ENCODE measurements at places on chromosomes 7 and 10.

- DNase-seq: peak; percentile 44
These were observed 11.8 kb upstream of the DRGX start for GRCh38 chr10:49407552-49408137.

DNA sequence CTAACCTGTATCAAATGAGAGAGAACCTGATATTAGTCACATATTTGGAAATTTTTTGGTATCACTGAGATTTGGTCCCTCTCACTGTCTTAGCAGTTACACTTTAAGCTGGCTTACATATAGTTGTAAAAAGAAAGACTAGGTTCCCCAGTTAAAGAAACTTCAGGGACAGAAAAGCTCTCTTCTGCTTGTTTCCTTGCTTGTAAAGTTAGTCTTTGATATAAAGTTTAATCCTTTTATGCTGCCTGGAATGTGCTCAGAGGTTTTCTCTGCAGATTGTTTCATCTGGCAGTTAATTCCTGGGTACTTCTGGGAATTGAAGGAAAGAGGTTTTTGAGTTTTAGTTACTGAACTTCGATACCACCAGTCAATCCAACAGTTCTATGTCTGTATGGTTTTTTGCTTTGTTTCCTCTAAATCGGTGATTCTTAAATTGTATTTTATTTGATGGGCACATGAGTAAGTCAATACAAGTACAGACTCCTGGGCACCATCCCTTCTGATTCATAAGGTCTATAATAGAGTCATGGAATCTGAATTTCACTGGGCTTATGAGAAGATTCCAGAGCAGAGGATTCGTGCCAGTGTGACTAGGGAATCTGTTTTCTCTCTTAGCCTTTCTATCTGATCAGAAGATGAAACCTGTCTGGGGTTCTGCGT, 1080.9 kb upstream of the C7orf33 start:
- peak; percentile 22 for DNase-seq

DNA sequence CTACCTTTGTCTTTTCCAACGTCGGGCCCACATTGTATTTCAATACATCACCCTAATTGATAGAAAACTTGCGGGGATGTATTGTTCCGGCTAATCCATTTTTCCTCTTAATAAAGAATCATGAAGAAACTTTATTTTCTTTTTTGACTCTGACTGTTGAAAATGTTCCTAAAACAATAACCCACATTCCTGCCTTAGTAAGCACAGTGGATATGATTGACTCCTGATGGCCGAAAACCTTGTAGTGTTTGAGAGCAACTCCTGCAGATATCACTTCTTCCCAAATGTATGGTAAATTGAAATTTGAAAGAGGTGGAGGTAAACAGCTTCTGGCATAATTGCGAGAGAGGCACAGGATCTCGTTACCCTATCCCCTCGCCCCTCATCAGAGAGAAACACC, 65.7 kb downstream of the BICC1 start:
- DNase-seq: no peak

GRCh38 chr7:155071916-155072571, 1.9 kb downstream of the HTR5A start:
- no peak for DNase-seq

GRCh38 chr7:121957626-121958025, 84.7 kb downstream of the PTPRZ1 start:
- DNase-seq: no peak

DNA sequence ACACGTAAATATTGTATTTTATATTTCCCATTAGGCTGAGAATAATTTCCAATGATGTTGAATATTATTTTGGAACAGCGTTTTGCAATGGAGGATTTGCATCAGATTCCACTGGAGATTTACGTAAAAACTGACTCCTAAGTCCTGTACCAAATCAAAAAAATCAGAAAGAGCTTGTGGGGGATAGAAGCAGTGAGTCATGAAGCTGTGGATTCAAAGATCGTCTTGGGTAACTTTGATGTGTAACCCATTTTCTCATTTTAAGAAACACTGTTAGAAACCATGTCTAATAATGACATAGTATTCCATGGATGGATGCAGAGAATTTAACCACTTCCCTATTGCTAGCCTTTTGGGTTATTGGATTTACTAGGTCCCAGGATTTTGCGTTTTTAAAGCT, 158.6 kb downstream of the INHBA start:
- no peak for DNase-seq

- no peak for DNase-seq
These were observed 138.0 kb downstream of the PTPN20 start for GRCh38 chr10:47049056-47049851.

DNA sequence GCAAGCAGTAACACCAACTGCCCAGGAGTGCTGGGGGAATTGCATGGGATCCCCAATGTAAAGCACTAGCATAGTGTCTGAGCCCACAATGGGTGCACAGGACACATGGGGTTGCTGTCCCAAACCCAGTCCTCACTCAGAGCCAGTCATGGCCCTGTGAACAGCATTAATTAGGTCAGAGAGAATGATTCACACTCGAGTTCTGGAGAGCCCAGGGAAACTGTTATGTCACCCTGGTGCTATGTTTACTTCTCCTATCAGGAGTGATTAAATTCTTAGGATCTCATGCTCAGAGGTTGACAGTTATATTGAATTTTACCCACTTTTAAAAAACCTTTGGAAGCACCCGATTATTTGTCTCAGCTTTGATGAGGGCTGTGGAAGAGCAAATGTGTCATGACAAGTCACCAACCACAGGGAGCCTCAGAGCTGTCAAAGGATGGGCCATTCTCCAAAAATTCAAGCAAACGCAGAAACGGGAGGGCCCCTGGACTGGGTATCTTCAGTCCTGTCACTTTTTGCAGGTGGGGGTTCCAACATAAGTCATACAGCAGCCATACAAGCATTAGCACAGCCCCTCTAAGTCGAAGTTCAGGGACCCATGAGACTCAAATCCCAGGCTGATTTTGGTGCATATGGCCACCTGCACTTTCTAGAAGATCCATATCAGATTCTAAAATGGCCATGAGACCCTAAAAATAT, 1.3 kb upstream of the RASSF4 start:
- peak; percentile 70 for DNase-seq

GRCh38 chr7:152594801-152595200, 81.1 kb downstream of the XRCC2 start:
- no peak for DNase-seq

- no peak for DNase-seq
These were observed 36.6 kb downstream of the AP3M1 start for GRCh38 chr10:74114041-74114448.

DNA sequence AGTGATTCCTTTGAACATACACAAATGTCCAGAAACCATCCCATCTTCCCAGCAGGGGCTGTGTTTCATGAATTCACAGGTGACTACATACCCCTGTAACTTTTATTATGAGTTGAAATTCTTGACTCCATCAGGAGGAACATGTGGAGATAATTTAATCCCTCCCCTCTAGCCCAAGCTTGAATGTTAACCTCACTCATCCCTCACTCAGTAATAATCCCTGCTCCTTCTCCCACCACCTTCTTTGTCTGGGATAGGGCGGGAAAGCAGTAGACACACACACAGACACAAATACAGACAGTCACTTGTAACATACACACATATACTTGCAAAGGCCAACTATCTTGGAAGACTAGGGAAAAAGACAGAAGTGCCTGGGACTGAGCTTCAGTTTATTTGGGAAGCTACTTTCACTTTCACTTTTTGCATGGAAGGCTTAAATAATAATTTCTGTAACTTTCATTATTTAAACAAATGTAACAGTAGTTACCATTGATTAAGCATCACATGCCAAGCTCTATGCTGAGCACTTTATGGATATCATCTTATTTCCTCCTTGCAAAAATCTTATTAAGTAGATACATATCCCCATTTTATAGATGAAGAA, 7.3 kb downstream of the AASS start:
- peak; percentile 15 for DNase-seq

DNA sequence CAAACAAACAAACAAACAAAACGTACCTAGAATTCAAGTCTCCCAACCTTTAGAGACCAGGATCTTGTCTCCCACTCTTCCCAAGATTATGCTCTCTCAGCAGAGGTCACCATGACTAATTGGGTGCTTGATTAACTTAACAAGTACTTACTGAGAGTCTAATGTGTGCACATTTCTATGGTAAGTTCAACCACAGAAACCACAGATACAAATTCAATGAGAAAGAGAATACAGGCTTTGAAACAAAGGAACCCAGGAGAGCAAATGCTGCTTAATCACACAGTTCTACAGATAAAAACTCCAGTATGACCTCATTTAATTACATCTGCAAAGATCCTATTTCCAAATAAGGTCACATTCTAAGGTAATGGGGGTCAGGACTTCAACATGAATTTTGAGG, 142.8 kb downstream of the DNAJC1 start:
- DNase-seq: peak; percentile 36

DNA sequence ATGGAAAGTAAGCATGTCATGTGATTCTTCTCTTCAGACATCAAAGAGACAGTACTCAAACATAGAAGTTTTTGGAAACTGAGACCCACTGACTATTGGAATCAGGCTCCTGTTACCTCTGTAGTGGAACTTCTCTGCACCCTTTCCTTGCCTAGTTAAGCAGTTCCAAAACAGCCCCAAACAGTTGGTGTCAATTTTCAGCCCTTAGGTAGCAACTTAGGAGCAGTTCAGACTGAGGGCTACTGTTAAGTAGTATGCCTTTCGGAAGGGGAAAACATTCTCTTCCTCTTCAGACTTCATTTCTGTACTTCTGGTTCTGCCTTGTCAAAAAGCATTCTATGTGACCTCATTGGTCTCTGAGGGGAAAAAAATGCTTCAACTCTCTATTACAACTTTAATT, 85.7 kb downstream of the ZNF277 start:
- no peak for DNase-seq

- DNase-seq: peak; percentile 11
These were observed 1.1 kb downstream of the TMEM273 start for GRCh38 chr10:49187044-49187484.

GRCh38 chr10:370449-370825, 235.2 kb downstream of the ZMYND11 start:
- DNase-seq: no peak

GRCh38 chr10:49282879-49283341, 16.1 kb upstream of the C10orf71 start:
- no peak for DNase-seq

GRCh38 chr7:151968357-151968756, 12.1 kb downstream of the GALNTL5 start:
- DNase-seq: no peak

DNA sequence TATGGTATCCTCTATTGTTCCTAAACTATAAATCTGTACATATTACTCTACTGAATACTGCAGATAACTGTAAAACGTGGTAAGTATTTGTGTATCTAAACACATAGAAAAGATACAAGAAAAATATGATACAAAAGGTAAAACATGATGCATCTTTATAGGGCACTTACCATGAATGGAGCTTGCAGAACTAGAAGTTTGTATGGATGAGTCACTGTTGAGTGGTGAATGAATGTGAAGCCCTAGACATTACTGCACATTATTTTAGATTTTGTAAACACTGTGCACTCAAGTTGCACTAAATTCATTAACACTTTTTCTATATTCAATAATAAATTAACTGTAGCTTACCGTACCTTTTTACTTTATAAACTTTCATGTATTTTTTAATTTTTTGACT, 357.5 kb downstream of the ZWINT start:
- DNase-seq: no peak

GRCh38 chr10:126670056-126670894, at the start of gene C10orf90:
Gene C10orf90, minus strand, starts transcription at chr10:126670693. Its CDS starts 213 bp downstream, at chr10:126670480.
- DNase-seq: no peak

GRCh38 chr10:123057968-123058367, 49.2 kb downstream of the ACADSB start:
- no peak for DNase-seq

- no peak for DNase-seq
These were observed 624.7 kb downstream of the KCNMA1 start for GRCh38 chr10:77012812-77013500.

DNA sequence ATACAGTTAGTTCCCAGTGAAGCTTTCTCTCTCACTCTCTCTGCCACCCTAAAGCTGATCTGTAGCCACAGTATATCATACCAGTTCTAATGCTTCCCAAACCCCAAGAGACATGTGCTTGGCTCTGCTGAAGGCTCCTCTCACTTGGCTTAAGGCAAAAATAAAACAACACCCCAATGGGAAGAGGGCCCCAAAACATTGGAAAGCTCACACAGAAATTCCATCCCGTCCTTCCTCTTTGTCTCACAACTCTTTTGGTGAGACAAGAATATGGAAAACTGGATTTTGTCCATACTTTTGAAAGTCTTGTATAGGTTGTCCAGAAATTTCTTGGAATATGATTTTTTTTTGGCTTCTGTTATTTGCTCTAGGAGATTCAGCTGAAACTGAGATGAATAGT, 56.1 kb upstream of the WNT16 start:
- DNase-seq: no peak

DNA sequence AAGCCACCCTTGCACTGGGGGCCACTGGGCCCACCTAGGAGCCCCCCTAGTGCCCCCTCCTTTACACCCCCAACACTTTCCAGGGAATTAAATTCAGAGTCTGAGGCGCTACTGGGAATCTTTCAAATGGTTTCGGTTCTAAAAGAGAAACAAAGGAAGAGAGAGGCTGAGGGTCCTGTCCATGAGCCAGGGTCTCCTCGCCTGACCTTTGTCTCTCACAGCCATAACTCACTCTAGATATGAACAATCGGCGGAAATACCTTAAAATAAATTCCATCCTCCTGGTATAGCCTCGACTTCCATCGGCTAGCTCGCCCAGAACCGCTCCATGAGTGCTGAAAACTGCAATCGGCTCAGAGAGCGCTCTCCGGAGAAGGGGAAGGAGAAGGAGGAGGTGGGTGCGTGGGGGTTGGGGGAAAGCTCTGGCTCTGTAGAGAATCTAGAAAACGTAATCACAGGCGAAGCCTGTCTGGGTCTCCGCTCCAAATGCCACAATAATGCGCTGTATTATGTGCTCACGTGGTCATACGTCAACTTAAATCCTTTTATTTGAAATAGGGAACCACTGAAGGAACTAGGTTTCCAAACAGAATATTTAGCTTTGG, 12.6 kb downstream of the HOXA4 start:
- no peak for DNase-seq

DNA sequence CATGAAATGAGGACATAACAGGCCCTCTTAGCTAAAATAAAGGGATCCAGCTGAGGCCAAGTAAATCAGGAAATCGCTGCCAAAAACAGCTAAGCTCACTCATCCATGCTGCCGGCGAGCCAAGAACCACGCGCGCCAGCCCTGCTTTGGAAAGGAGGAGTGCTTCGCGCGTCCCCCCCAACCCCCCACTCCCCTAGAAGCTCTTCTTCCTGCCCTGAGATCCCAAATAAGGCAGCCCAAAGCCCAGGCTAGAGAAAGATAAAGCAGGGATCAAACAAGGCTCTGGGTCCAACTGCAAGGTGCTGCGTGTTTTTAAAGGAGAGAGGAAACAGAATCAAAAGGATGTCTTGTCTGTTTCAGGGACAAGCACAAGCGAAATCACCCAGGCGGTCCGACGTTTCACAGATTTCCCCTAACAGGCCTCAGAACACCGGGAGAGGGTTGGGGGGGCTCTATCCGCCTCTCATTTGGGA, 168.3 kb upstream of the AUTS2 start:
- DNase-seq: no peak

- DNase-seq: no peak
These were observed 109.0 kb downstream of the ZMYND11 start for GRCh38 chr10:244227-244626.

Data from kidney glomerular epithelial cell (primary cell).